Breast epithelium (tissue), 4 donors: ENCODE measurements at places on chromosomes 4 and X. TPM values are rescaled to one million over a fixed set of nuclear protein-coding genes. Genes with fewer than 3 reads are reported as not detected.

Gene LANCL3
- 0.33 TPM for total RNA-seq

DNA sequence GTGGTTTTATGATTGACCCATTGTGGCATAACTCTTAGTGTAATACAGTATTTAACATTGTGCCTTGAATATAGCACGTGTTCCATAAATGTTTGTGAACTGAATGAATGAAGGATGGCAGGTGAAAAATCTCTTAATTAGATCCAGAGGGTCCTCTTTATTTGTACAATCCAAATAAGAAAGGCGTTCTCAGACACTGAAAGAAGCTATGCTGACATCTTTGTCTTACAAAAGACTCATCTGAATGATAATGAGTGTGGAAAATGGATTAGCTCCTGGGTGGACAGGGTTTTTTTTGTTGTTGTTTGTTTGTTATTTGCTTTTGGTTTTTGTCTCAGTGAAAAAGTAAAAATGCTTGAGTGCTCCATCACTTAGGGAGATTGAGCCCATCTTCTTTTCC is 62.7 kb downstream of the NEUROG2 start:
- no peaks in the 10 kb centered on the region for H3K27me3 ChIP-seq
- H3K4me1 ChIP-seq = no peaks in the 10 kb centered on the region
- H3K27ac ChIP-seq = no peak overlapping the region
- DNase-seq = no peak
- no peaks in the 10 kb centered on the region for H3K36me3 ChIP-seq

- no peaks in the 10 kb centered on the region for H3K36me3 ChIP-seq
- H3K27me3 ChIP-seq = no peaks in the 10 kb centered on the region
- H3K4me1 ChIP-seq = no peaks in the 10 kb centered on the region
- no peak overlapping the region for H3K4me3 ChIP-seq
- DNase-seq = no peak
- H3K27ac ChIP-seq = peak overlapping the region; percentile 52
Measured at GRCh38 chr4:141142423-141142822, 9.2 kb upstream of the RNF150 start.

Gene TMPRSS11D
- total RNA-seq = not detected

- H3K36me3 ChIP-seq = no peaks in the 10 kb centered on the region
- no peak for DNase-seq
- no peaks in the 10 kb centered on the region for H3K27me3 ChIP-seq
- no peaks in the 10 kb centered on the region for H3K4me1 ChIP-seq
- no peak overlapping the region for H3K4me3 ChIP-seq
- no peak overlapping the region for H3K27ac ChIP-seq
Measured at GRCh38 chr4:165124488-165124887, 11.8 kb upstream of the TMEM192 start.

DNA sequence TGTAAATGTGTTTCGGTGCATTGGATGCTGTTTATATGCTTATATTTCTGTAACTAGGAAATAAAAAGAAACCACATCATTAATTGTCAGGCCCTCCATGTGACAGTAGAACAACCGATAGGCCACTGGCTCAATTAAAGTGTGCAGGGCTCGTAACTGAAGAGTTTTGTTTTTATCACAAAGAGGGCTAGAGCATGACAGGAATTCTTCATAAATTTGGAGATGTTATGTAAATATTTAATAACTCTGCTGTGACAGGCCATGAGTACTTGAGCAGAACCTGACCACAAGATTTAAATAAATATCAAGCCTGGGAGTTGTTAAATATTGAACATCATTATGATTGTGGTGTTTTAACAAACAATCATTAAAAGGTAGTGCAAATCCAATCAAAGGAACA is 55.9 kb downstream of the MID1 start:
- no peak overlapping the region for H3K4me3 ChIP-seq
- no peaks in the 10 kb centered on the region for H3K4me1 ChIP-seq
- no peaks in the 10 kb centered on the region for H3K36me3 ChIP-seq
- H3K27ac ChIP-seq = no peak overlapping the region

Gene MAGEA4
- not detected for total RNA-seq

DNA sequence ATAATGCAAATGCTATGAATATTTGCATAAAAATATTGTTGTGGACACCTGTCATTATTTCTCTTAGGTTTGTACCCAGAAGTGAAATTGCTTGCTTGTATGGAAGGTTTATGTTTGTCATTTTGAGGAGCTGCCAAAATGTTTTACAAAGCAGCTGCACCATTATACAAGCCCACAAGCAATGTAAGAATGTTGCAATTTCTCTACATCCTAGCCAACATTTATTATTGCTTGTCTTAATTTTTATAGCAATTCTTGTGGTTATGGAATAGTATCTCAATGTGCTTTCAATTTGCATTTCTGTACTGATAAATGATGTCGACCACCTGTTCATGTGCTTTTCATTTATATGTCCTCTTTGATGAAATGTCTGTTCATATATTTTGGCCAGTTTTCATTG is 18.7 kb upstream of the RBMX start:
- H3K4me1 ChIP-seq = no peaks in the 10 kb centered on the region
- H3K4me3 ChIP-seq = no peak overlapping the region
- no peaks in the 10 kb centered on the region for H3K36me3 ChIP-seq
- no peaks in the 10 kb centered on the region for H3K27me3 ChIP-seq

- H3K36me3 ChIP-seq = no peaks in the 10 kb centered on the region
- H3K4me1 ChIP-seq = no peaks in the 10 kb centered on the region
- peak overlapping the region; percentile 45 for H3K27ac ChIP-seq
- peaks cover 12% of the 10 kb centered on the region for H3K27me3 ChIP-seq
- DNase-seq = no peak
Measured at GRCh38 chrX:23822397-23822796, 39.4 kb downstream of the SAT1 start.

GRCh38 chrX:19555236-19555635 is 39.9 kb upstream of the MAP3K15 start:
- peaks cover 45% of the 10 kb centered on the region for H3K27me3 ChIP-seq
- no peak overlapping the region for H3K4me3 ChIP-seq

Gene BLOC1S4
- 19.8 TPM for total RNA-seq

Gene HTRA3
- total RNA-seq = 19.7 TPM

DNA sequence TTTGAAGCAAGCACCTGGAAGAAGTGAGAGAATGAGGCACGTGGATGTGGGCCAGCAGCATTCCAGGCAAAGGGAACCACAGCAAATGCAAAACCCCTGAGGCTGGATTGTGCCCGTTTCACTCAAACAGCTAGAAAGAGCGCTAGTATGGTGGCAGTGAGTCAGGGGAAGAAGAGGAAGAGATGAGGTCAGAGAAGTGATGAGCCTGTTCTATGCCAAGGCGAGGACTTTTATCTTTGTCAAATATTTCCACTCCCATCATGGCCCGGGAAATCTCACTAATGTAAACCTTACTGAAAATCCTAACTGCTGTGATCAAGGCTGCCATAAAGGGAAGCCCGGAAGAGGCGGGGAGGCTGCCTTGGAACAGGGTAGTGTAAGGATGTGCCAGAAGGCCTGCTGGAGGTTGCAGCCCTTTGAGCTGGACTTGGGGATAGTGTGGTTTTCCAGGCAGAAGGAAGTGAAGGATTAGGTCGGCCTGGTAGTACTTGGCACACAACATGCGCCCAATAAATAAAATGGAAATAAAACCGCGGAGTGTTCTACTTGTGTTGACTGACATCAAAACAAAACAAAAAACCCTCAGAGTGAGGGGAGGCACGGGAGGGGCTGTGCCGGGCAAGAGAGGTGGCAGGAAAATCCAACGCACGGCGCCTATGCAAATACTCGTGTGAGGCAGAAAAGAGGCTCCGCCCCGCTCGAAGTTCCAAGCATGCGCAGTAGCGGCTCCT is 1.2 kb upstream of the CDK16 start:
- peaks cover 5% of the 10 kb centered on the region for H3K36me3 ChIP-seq
- peak overlapping the region; percentile 97 for H3K27ac ChIP-seq
- DNase-seq = peak; percentile 67
- H3K4me1 ChIP-seq = peaks cover 9% of the 10 kb centered on the region
- peak overlapping the region; percentile 22 for H3K4me3 ChIP-seq

DNA sequence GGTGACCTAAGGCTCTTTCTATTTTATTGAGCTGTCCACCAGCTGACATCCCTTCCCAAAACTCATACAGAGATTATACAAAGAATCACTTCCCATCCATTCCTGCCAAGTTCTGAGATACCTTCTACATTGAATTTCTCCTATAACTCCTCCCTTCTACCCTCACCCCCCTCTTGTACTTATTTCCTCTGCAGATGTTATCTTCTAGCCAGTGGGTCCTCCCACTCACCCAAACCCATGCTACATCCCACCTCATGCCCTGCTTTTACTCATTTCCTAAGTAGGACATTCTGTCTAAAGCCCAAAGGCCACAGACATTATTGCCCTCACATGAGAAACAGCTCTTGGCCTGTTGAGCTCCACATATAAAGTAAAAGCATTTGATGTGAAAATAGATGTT is 28.6 kb downstream of the BMX start:
- H3K4me3 ChIP-seq = no peak overlapping the region
- DNase-seq = no peak
- H3K4me1 ChIP-seq = no peaks in the 10 kb centered on the region
- no peak overlapping the region for H3K27ac ChIP-seq

Gene LONRF3
- total RNA-seq = 13.6 TPM

DNA sequence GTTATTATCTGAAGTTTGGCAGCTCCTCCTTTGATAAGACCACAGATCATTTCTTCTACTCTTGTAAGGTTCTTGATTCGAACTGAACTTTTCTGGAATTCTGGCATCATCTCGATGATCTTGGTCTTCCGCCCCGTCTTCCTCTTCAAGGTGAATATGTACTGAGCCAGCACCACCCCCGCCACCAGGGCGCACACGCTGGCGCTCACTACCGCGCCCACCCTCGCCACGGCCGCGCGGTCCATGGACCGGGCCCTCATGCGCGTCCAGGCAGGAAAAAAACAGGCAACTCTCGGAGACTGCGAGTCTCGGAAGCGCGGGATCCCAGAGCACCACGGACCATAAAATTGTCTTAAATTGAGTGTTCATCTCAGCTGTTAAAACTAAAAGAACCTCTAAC is 458.4 kb upstream of the NDST3 start:
- no peaks in the 10 kb centered on the region for H3K36me3 ChIP-seq
- no peak overlapping the region for H3K4me3 ChIP-seq
- H3K27ac ChIP-seq = no peak overlapping the region
